ENCODE measurements at places on chromosomes 2 and 18. TPM values are rescaled to one million over a fixed set of nuclear protein-coding genes. Genes with fewer than 3 reads are reported as not detected.

DNA sequence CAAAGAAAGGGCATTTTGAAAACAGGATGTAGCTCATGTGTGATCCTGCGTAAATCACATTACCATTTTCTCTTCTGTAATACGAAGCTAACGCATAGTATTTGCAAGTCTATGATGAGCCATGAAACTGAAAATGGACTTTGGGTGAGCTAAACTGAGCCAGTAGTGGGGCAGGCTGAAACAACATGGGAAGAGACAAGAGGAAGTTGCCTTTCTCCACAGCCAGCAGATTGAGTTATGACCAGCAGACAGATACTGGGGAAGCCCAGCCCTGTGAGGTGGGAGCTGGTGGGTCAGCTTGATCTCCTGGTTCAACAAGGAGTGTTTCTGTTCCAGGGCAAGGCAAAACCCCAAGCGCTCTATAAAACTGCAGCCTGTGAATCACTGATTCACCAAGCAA, 11.8 kb downstream of the CYRIA start:
- no peaks in the 10 kb centered on the region for H3K4me1 ChIP-seq
- H3K27ac ChIP-seq, result no peak overlapping the region
- H3K4me3 ChIP-seq, result no peak overlapping the region
- peaks cover 3% of the 10 kb centered on the region for H3K27me3 ChIP-seq
- no peak for DNase-seq

- H3K4me3 ChIP-seq, result no peak overlapping the region
- H3K27ac ChIP-seq, result no peak overlapping the region
- H3K27me3 ChIP-seq, result no peaks in the 10 kb centered on the region
- H3K36me3 ChIP-seq, result no peaks in the 10 kb centered on the region
- H3K4me1 ChIP-seq, result no peaks in the 10 kb centered on the region
- DNase-seq, result no peak
Measured at GRCh38 chr18:27314996-27315395, 129.9 kb upstream of the CHST9 start.

DNA sequence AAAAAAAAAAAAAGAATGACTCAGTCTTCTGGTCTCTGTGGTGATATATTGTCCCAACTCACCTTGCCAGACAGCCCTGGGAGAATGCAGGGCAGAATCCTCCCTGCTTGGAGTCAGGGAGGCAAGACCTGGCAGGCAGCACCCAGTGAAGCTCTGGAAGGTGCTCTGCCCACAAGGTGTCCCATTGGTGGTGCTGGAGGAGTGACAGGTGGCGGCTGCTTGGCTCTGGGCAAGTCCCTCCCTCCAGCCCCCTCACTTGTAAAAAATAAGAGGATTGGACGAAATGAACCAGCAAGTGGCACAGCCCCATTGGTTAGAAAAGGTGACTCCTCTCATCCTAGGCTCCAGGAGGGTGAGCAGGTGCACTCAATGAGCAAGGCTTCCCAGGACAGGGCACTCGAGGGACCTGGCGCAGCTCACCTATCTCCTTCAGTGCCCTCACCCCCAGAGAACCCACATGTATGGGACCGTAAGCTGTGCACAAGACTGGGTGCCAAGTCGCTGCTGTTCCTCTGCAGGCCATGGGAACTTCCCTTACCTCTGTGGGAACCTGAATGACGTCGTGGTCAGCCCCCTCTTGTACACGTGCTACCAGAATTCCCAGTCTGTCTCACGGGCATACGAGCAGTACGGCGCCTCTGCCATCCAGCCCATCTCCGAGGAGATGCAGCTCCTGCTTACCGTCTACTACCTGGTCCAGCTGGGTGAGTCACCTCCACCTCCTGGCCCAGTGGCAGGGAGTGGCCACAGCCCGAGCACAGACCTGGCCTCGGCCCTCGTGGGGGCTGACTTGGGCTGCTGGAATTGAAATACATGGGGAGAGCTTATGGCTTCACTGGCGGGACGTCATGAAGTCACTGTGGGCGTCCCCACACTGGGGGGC, 54.6 kb downstream of the GREB1 start:
- no peak overlapping the region for H3K27ac ChIP-seq
- H3K4me3 ChIP-seq, result no peak overlapping the region
- no peaks in the 10 kb centered on the region for H3K36me3 ChIP-seq
- H3K4me1 ChIP-seq, result peaks cover 9% of the 10 kb centered on the region

GRCh38 chr18:3748086-3748485, 298.1 kb downstream of the TGIF1 start:
- H3K4me3 ChIP-seq, result no peak overlapping the region
- H3K27me3 ChIP-seq, result no peaks in the 10 kb centered on the region
- H3K36me3 ChIP-seq, result no peaks in the 10 kb centered on the region
- DNase-seq, result no peak

GRCh38 chr2:192197357-192197756, 2.6 kb upstream of the TMEFF2 start:
- no peak overlapping the region for H3K4me3 ChIP-seq
- no peaks in the 10 kb centered on the region for H3K36me3 ChIP-seq
- H3K27ac ChIP-seq, result no peak overlapping the region
- peaks cover 18% of the 10 kb centered on the region for H3K4me1 ChIP-seq
- peaks cover 69% of the 10 kb centered on the region for H3K27me3 ChIP-seq

DNA sequence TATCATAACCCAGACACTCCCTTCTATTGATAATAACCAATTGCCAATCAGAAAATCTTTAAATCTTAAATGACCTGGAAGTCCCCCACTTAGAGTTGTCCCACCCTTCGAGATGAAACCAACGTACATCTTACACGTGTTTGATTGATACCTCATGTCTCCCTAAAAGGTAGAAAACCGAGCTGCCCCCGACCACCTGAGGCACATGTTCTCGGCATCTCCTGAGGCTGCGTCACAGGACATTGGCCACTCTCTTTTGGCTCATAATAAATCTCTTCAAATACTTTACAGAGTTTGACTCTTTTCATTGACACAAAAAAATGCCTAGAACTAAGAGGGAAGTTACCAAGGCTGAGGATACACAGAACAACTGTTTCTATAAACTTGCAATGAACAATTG, 190.0 kb downstream of the RTP5 start:
- H3K27ac ChIP-seq, result no peak overlapping the region
- no peaks in the 10 kb centered on the region for H3K36me3 ChIP-seq
- no peaks in the 10 kb centered on the region for H3K4me1 ChIP-seq
- H3K4me3 ChIP-seq, result no peak overlapping the region

Gene DIPK1C
- not detected for total RNA-seq

Gene TTR
- not detected for total RNA-seq

Gene GALNT14
- 2.1 TPM for total RNA-seq
